ENCODE measurements at places on chromosomes 3 and 15.
A peak's percentile ranks its signal among the peaks of the same experiment; 100 is the strongest.

GRCh38 chr15:50506121-50506520 lies 40.3 kb downstream of the USP50 start:
- no peak for DNase-seq

- DNase-seq = no peak
These were observed 64.6 kb downstream of the RPN1 start for GRCh38 chr3:128585974-128586373.

- peak; percentile 39 for DNase-seq
These were observed 617.4 kb downstream of the CADM2 start for GRCh38 chr3:85576091-85576690.

DNA sequence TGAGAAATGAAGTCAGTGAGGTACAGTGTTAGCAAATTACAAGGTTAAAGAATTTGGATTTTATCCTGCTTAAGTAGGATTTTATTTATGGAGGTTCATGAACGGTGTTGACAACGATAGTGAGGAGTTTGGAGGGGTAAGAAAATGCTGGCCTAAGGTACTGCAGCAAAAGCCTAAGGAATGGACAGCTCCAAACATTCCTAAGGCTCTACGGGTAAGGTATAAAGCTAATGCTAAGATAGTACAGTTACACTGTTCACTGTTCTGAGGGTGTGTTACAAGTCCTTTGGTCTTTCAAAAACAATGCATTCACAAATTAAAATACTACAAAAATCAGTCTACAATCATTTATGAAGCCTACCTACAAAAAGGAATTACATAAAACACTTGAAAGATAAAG lies 7.3 kb downstream of the MTMR10 start:
- no peak for DNase-seq

DNA sequence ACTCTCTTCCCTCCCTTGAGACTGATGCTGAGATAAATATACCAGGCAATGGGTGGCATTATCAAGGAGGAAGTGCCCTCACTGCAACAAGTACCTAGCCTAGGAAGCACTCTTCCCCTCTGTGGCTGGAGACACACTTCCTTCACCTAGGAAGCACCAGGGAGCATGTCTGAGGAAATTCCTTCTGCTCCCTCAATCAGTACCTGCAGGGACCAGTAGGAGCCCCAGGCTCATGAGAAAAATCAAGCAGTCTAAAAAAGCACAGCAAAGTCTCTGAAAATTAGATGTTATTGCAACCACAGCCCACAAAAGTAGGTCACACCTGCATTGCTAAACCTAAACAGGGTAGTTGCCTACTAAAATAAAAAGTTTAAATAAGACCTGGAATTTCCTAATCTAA lies 78.2 kb upstream of the TRPM1 start:
- DNase-seq = no peak
